Activated naive CD4-positive, alpha-beta T cell treated with Interleukin-2 at 50 U/mL for 16 hours (primary cell): ENCODE measurements at places on chromosomes 7 and 10.
A peak's percentile ranks its signal among the peaks of the same experiment; 100 is the strongest.

GRCh38 chr10:24952707-24953645 lies 570 bp upstream of the PRTFDC1 start:
- peak; percentile 56 for DNase-seq

DNA sequence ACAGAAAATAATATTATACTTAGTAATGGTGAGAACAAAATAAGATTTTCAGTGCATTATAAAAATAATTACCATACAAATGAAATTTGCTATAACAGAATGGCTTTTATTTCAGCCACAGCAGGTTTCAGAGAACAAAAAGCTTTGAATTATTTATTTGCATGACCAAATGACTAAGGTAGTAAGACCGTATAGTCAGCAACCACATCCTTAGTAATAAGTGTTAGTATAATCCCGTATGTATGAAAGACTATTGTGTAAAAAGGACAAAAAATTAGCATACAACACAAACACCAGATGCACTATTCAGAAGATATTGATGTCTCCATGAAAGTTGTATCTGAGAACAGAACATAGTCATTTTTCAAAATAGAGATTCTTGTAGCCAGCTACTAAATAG lies 12.2 kb downstream of the PDZD8 start:
- no peak for DNase-seq

DNA sequence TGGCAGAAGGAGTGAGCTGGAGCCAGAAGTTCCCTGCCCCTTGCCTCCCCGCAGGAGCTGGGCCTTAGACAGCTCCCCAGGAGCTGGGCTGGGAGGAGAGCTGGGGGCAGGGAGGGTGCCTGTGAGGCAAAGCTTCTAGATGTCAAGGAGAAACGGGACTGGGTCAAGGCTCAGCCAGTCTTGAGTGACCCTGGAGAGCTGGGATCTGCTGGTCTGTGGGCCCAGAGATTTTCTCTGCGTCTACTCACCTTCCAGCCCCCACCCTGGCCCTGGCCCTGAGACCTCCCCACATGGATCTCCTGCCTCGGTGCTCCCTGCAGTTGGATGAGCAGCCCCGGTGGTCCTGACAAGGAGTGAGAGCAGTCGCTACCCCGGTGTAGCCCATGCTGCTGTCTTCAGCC lies 20.3 kb upstream of the SHH start:
- no peak for DNase-seq

DNA sequence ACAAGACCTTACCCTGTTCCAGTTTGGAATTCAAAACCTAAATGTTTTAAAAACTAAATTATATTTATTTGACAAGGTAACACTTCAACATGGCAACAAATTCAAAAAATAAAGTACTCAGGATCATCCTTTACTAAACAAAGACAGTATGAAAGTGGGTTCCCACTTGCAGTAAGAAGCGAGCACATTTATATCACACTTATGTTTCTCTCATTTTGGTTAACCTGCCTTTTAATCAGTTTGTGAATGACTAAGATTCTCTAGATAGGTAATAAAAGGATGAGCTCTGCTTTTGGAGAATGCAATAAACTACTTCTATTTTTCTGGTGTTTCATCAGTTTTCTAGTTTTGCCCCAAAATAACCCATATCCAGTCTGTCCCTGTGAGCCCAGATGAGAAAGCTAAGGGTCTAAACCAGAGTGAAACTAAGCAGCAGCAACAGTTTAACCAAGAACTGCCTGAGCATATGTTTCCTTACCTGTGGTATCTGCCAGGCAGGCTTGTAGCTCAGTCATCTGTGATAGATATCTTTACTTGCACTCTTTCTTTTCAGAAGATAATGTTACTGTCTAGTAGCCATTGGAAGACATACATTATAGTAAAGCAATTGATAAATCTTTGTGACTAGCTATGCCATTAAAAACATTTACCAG lies 64.1 kb downstream of the ABLIM1 start:
- DNase-seq, result no peak

DNA sequence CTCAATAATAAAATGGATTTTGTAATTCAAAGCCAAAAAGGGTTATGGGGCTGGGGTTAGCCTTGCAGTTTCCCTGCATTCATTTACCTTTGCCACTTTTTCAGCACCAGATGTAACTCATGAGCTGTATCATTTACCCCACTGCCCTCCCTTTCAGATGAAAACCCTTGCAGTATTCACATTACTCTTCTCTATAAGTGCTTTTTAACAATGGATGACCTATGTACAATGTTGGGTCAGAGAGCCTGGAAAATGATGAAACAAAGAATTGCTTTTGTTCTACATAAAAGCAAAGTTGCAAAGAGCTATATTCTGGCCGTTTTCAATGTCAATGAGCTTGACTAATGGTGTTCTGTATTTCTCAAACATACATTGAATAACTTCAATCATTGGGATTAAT lies 189.7 kb downstream of the TMEM26 start:
- no peak for DNase-seq

- DNase-seq, result no peak
These were observed 44.7 kb downstream of the DNAJC12 start for GRCh38 chr10:67793313-67793712.

DNA sequence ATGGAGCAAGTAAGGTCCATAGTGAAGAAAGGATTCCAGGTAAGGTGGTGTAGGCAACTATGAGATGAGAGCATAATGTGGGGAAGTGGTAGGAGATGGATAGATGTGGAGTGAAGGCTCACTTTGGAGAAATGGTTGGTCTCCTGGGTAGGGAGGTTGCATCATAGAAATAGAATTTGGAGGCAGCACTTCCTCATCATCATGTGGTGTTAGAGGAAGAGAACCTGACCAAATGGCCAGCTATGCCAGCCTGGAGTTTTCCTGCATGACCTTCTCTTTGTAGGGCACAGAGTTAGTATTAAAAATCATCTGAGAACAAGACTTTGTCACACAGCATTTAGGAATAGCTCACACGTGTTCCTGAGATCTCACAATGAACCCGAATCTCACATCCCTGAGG lies 126.7 kb upstream of the CXCL12 start:
- no peak for DNase-seq

DNA sequence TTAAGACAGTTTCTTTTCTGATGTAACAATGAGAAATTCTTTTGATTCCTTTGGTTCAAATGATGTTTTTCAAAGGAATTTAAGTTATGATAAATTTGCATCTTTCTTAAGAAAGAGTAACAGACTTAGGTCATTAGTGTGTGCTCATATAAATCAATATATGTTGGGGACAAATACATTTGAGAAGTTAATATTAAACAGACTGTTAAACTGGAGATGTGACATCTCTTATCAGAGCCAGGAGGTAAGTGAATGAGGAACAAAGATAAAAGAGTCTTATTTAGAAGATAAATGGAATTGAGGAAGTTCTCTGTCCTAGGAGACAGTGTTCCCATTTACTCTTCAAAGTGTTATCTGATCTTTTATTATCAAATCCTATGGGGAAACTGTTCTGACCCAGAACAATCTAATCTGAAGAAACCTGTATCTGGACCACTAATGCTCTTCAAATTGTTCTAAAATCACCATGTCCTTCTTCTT lies 104.8 kb upstream of the LAMB4 start:
- no peak for DNase-seq

DNA sequence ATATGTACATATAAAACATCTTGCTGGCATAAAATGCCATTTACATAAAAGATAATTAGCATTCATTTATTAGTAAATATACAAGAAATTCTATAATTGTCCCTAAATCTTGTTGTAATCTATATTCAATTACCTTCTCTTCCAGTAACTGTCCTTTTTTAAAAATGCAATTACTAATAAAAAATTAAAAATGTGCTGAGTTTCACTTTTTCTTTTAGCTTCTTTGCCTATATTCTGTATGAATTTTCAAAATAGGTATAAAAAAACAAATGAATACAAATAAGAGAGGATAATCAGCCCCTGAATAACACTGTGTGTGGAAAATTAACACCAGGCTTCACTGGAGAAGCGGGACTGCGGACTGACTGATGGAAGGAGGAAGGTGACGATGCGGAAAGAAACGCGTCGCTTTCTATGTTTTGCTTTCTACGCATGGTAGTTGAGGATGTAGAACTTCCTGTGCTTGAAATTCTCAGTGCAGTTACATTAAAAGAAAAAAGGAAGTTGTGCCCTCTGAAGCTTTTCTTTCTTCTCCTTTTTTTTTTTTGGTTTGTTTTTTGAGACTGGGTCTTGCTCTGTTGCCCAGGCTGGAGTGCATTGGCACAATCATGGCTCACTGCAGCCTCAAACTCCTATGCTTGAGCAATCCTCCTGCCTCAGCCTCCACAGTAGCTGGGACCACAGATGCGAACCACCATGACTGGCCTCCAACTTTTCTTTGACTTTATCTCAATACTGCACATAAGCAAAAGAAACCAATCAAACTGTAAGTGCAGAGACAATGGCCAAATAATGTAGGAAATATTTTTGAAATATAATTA lies 7.4 kb upstream of the ZMYND11 start:
- peak; percentile 13 for DNase-seq

GRCh38 chr7:131493581-131493980 lies 62.8 kb downstream of the PODXL start:
- no peak for DNase-seq

- no peak for DNase-seq
These were observed 968.4 kb downstream of the SORCS3 start for GRCh38 chr10:105609451-105609850.

DNA sequence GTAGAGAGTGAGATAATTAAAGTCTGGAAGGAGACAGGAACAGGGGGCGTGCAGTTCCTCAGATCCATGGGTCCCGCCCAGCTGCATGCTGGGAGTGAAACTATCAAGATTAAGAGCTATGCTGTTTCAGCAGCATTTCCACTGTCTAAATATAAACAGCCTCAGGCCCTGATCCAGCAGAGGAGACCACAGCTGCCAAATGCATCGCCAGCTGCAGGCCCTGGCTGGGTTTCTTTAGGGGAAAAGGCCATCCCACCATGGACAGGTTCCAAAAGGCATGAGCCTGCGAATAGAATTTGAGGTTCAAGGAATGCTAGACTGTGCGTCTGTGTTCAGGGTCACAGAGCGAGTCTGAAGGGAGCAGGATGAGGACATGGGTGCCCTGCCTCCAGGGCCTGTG lies 411.4 kb downstream of the PAXIP1 start:
- no peak for DNase-seq

- DNase-seq, result no peak
These were observed 170.6 kb downstream of the ARHGAP21 start for GRCh38 chr10:24553051-24553612.

DNA sequence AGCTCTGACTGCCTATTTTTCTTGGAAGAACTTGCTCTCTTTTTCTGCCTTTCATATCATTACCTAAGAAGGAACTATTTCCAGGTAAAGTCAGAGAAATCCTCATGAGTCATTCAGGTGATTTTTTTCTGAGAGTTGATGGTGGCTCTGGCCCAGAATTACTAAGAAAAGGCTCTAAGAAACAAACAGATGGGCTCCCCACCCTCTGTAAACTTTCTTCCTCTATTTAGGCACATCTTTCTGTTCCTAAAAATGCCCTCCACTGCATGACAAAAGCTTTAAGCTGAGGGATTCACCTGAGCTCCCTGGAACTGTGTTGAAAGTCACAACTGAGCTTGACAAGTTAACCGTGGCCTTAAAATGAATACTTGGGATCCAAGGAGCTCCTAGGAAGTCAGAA lies 1.6 kb downstream of the OLAH start:
- no peak for DNase-seq

DNA sequence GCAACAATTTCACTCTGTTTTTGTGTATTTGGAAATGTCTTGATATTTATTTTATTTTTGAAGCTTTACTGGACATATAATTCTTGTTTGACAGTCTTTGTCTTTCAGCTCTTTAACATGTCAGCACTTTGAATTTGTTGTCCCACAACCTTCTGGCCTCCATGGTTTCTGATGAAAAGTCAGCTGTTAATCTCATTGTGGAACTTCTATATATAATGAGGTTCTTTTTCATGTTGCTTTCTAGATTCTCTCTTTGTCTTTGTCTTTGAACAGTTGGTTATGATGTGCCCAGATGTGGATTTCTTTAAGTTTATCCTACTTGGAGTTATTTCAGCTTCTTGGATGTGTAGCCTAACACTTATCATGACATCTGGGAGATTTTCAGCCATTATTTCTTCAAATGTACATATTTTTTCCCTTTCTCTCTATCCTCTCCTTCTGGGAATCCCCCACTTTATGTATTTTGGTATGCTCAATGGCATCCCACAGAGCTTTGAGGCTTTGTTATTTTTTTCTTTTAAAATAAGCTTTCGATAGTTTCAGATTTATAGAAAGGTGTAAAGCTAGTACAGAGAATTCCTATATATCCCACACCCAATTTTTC lies 9.5 kb upstream of the LMTK2 start:
- no peak for DNase-seq

DNA sequence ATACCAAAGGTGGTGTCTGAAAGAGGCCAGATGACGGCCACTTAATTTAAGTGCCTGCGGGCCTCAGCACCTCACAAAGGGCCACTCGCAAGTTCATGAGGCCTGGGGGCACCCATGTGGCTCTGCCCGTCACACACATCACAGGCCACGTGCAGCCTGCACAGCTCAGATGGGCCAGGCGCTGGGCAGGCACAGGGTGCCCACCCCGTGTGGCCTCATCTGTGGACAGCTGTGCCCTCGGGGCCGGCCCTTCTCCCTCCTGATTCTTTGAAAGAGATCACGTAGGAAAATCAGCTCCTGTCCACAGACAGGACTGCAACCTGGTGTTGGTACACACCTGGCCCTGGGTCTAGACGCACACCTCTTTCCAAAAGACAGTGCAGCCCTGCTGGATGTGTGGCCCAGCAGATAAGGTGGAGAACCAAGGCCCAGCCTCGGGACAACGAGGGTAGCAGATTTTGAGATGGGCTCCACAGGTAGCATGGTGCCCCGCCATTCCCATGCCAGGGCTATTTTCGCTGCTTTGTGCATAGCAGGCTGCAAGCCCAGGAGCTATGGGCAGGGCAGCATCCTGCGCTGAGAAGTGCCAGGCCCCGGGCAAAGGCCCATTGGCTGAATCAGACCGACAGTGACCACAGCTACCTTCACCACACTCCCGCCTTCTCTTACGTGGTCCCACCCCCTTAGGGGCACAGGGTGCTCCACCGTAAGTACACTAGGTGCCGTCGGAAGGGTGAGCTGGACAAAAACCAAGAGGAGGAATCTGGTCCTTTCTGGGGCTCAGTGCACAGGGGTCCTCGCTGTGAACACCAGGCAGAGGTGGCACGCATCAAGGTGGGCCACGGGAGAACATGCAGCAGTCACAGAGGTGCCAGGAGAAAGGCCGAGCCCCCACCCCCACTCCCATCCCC lies 124.5 kb downstream of the EBF3 start:
- no peak for DNase-seq

- DNase-seq, result no peak
These were observed 141.4 kb downstream of the ARHGAP22 start for GRCh38 chr10:48463318-48464003.
